ENCODE measurements at places on chromosomes 7 and 10.

GRCh38 chr10:34813626-34814222, 1.4 kb downstream of the PARD3 start:
- peak; percentile 44 for DNase-seq

DNA sequence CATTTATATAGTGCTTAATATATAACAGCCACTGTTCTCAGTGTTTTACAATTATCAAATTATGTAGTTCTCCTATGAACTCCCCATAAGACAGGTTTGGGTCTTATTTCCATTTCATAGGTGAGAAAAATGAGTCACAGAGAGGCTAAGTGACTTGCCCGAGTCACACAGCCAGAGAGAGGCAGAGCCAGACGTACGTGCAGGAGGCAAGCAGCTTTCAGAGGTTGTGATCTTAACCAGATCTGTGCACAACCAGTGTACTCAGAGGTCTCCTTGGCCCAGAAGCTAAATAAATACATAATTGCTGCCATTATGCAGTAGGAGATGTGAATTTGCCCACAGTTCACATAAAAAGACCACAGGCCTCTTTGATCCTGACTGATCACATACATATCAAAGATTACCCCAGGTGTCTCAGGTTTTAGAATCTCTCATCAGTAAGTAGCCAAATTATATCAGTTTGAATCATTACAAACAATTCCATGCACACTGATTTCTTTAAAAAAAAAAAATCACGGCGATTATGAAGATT, 304.7 kb upstream of the AOAH start:
- DNase-seq: no peak

- DNase-seq: no peak
Measured at GRCh38 chr10:128868481-128868880, 598.6 kb upstream of the MGMT start.

DNA sequence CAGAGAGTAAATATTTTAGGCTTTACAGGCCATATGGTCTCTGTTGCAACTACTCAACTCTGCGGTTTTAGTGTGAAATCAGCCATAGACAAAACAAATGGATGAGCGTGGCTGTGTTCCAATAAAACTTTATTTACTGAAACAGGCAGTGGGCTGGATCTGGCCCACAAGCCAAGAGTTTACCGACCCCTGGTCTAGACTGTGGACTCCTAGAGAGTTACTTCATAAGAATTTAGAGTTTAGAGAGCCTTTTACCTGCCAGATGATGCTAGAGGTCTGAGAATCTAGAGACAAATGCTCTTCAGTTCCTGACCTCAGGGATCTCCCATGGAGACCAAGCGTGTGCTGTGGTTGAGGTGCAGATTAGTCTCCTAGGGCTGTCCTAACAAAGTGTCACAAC, 174.8 kb downstream of the PTEN start:
- no peak for DNase-seq

GRCh38 chr7:133445617-133446016, 192.7 kb downstream of the EXOC4 start:
- no peak for DNase-seq

DNA sequence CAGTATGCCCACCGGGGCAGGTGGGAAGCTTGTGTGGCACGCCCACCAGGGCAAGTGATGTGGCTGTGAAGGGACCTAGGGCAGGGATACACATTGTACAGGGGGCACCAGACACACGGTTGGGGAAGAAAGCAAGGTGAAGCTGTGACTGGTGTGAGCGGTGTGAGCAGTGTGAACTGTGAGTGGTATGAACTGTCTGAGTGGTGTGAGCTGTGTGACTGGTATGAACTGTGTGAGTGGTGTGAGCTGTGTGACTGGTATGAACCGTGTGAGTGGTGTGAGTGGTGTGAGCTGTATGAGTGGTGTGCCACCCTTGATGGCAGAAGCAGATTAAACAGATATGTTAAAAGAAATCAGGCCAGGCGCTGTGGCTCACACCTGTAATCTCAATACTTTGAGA, 48.1 kb downstream of the DPYSL4 start:
- DNase-seq: no peak

GRCh38 chr10:101558671-101559595, 29.1 kb downstream of the POLL start:
- DNase-seq: peak; percentile 18

GRCh38 chr7:149414745-149415390, 46.0 kb downstream of the ZNF777 start:
- DNase-seq: no peak

- DNase-seq: no peak
Measured at GRCh38 chr7:41624818-41625217, 78.1 kb downstream of the INHBA start.

DNA sequence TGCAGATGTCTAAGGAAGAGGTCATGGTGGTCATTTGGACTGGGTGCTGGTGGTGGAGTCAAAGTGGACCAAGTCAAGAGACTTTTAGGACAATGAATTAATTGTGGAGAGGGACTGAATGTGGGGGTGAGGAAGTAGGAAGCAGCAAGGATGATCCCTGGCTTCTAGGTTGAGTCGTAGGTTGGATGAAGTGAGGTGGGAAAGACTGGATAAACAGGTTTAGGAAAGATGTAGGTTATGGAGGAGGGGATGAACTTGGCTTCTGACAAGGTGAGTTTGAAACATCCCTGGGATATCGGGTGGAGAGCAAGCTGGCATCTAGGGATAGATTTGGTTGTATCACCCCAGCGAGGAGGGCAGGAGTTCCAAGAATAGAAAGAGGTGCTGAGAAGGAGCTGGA, 7.6 kb downstream of the SEMA4G start:
- no peak for DNase-seq

GRCh38 chr10:76318211-76318610, 886.8 kb downstream of the LRMDA start:
- DNase-seq: no peak

DNA sequence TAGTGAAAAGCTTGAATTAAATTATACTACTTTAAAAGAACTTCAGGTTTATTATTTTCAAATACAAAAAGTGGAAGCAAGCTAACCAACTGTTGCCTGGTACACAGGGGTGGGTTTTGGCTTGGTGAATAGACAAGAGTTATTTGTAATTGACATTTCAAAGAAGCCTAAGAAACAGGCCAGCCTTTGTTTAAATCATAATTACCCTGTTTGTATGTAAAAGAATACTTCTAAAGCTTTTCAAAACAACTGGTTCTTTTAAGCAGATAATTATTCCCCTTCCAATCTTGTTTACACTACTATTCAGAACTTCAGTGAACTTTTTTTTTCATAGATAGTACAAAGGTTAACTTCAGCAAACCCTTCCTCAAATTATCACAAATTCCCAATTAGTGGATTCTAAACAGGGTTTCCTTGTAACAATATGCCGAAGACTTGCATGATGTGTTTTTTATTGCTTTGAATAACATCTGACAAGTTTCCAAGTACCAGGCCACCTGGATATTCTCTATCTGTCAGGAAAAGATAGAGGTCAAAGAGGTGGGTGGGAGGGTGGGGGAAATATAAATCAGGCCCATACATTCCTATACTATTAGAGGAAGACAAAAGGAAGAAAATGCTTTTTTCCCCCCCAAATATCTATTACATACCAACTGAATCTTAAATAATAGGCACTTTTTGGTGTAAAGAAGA, 20.4 kb downstream of the SSMEM1 start:
- DNase-seq: no peak

DNA sequence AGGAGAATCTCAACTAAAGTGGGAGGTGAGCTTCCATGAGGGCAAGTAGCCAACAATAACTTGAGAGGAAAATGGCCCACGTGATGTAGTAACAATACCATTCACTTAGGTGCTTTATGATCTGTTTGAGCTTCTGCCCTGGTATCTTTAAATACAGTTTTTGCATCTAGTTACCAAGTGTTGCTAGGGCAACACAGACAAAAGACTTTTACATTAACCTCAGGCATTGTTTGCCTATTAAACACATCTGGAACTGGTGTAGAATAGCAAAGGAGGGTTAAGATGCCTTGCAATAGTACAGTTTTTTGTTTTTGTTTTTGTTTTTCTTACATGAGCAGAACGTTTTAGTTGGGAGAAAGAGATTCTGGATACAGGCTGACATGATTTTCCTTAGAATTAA, 97.7 kb upstream of the MTPN start:
- DNase-seq: no peak

GRCh38 chr10:75492173-75492925, 60.9 kb downstream of the LRMDA start:
- no peak for DNase-seq

- no peak for DNase-seq
Measured at GRCh38 chr10:113858541-113858940, 4.1 kb downstream of the NHLRC2 start.

- DNase-seq: no peak
Measured at GRCh38 chr7:71867626-71868025, 544.5 kb downstream of the CALN1 start.

DNA sequence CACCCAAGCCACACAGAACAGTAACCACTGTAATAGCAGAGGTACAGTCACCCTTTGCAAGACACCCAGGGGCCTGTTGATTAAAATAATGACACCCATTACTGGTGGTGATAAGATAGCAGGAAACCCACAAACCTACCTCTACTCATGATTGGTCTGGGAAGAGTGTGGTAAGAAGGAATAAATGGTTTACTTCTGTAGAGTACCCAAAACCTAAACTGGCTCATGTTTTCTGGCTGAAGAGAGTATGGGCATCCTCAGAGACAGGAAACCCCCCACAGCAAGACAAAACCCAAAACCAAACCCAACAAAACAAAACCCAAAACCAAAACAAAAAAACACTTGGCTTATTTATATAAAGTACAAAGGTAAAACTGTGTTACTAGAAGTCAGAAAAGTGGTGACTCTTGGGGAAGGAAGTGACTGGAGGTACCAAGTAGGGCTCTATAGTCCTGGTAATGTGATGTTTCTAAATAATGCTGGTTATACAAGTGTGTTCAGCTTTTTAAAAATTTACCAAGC, 15.5 kb upstream of the DNAJB12 start:
- no peak for DNase-seq

GRCh38 chr7:29921404-29922010, 68.1 kb downstream of the SCRN1 start:
- no peak for DNase-seq

GRCh38 chr10:98255146-98255877, 12.7 kb downstream of the LOXL4 start:
- DNase-seq: no peak

DNA sequence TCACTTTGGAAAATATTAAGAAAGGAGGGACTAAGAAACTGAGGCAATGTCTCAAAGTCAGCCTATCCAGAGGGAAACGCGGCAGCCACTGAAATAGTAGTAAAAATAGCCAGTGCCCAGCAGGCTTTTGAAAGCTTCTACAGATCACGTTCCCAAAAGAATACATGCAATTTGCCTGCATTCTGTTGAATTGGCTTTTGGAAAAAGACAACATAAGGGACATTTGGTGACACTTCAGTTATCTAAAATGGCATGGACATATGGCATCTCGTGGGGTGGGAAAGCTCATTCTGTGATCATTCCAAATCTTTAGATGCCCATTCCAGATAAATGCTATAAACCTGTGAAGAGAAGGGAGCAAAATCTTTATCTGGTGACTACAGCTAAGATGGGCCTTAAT, 82.8 kb upstream of the PDE1C start:
- no peak for DNase-seq

- no peak for DNase-seq
Measured at GRCh38 chr10:3000048-3000447, 67.3 kb upstream of the PFKP start.

DNA sequence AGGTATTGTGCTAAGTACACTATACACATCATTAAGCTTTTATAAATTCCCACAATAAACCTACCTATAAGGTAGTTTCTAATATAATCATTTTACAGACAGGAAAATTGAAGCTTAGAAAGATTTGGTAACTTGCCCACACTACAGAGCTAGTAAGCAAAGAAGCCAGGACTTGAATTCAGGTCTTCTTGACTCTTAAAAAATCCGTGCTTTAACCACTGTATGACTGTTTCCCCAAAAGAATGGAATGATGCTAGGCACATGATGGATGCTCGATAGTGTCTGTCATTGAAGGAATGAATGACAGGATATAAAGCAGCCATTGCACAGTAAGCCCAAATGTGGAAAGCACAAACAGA, 26.6 kb downstream of the ZNF800 start:
- DNase-seq: no peak

DNA sequence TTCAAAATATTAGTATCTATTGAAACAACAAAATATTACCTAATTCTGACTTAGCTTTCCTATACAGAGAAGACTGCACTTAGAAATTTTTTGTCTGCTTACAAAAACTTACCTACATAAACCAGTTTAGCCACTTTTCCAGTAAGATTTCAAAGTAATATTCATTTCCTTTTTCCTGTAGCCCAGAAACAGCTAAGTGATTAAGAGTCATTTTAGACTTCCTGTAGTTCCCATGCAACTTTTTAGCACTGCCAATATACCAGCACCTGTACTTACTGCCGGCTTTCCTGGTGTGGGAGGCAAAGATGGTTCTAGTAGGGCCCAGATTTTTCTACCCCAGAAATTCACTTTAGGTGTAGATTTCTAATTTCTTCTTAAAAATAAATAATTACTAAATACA, 21.8 kb downstream of the NT5C2 start:
- no peak for DNase-seq

- no peak for DNase-seq
Measured at GRCh38 chr7:107355616-107356015, 114.2 kb upstream of the GPR22 start.

- DNase-seq: no peak
Measured at GRCh38 chr10:126392469-126392868, 4.2 kb upstream of the ADAM12 start.

GRCh38 chr10:28147706-28148105, 148.8 kb upstream of the ODAD2 start:
- DNase-seq: no peak

DNA sequence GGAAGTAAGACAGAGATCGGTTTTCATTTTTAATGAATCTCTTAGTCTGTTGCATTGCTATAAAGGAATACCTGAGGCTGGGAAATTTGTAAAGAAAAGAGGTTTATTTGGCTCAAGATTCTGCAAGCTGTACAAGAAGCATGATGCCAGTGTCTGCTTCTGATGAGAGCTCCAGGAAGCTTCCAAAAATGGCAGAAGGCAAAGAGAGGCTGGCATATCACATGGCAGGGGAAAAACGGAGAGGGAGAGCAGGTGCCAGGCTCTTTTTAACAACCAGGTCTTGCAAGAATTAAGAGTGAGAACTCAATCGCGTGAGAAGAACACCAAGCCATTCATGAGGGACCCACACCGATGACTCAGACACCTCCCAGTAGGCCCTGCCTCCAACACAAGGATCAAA, 125.0 kb upstream of the THSD7A start:
- DNase-seq: no peak

- no peak for DNase-seq
Measured at GRCh38 chr10:126225672-126226008, 162.6 kb downstream of the ADAM12 start.

GRCh38 chr7:5854738-5855137, 25.9 kb upstream of the OCM start:
- DNase-seq: no peak

- DNase-seq: peak; percentile 83
Measured at GRCh38 chr10:32139223-32140073, 83.2 kb upstream of the KIF5B start.

GRCh38 chr7:26910221-26910620, 45.8 kb upstream of the SKAP2 start:
- no peak for DNase-seq
